Spinal cord (tissue), 10 donors: ENCODE measurements at places on chromosomes 5 and 9.

- no peak for DNase-seq
Measured at GRCh38 chr9:97487107-97487506, 14.4 kb upstream of the TMOD1 start.

GRCh38 chr9:116990592-116990991 is 303.5 kb downstream of the TRIM32 start:
- DNase-seq, result no peak

- DNase-seq, result no peak
Measured at GRCh38 chr5:178389026-178389729, 156.6 kb upstream of the PHYKPL start.

DNA sequence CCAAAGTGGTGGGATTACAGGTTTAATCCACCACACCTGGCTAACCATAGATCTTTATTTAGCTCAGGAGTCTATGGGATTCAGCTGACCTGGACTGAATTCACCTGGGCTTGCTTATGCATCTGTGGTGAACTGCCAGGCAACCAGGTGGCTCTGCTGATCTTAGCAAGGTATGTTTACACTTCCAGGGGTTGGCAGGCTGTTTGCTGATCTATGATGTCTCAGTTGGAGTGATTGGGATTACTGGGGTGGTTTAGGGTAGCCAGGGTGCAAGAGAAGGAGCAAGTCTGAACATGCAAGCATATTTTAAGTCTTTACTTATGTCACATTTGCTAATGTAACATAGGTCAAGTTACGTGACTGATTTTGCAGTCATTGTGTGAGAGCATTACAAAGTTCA is 63.6 kb upstream of the JAK2 start:
- no peak for DNase-seq

GRCh38 chr9:30915451-30915850 is 1469.0 kb upstream of the ACO1 start:
- DNase-seq, result no peak

- no peak for DNase-seq
Measured at GRCh38 chr5:143491646-143492045, 88.2 kb upstream of the NR3C1 start.

DNA sequence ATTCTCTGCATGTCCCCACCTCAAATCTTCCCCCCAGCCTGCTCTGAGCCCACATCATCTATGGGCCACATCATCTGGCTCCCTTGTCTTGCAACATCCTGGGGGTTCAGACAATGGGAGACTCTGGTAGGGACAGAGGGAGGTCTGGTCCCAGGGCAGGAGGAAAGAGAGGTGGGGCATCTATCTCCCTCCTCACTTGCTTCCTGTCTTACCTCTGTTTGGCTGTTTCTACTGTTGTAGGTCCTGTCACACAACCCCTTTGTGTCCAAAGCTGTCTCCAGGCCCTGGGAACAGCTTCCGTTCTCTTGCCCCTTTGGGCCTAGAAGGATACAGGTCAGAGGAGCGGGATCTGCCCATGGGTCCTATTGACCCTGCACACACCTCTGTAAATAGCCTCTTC is 227.2 kb downstream of the NSG2 start:
- DNase-seq, result no peak

- peak; percentile 78 for DNase-seq
Measured at GRCh38 chr5:162434281-162434680, 366.7 kb downstream of the GABRG2 start.

DNA sequence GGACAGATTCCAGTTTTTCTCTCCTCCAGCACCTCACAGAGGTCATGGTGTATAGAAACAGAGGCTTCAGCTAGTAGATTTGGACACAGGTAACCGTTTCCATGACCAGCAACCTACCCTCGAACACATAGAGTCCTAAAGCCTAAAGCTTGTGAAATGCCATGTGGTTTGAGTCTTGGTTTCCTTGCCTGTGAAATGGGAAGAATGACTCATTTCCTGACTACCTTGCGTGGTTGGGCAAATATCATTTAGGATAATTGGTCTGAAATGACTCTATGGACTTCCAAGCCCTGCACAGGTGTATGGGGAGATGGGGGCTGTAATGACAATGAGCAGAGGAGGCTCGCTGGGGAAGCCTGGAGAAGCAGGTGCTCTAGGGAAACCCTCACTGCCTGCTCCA is 134.6 kb downstream of the TTLL11 start:
- no peak for DNase-seq

DNA sequence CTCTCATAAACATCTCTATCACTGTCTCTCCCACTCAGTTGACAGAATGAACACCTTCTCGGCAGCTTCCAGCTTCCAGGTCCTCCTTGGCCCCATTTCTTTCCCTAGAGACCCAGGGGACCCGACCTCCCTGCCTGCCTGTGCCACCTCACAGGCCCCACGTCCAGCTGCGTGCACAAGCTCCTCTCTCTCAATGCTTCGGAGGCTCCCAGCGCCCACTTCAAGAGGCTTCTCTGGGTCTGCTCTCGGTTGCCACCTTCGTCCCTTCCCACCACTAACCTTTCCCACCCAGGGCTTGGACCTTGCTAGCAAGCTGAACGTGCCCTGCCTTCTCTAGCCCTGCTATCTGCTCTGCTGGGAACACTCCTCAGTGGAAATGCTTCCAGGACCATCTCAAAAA is 2.8 kb upstream of the N4BP3 start:
- no peak for DNase-seq

DNA sequence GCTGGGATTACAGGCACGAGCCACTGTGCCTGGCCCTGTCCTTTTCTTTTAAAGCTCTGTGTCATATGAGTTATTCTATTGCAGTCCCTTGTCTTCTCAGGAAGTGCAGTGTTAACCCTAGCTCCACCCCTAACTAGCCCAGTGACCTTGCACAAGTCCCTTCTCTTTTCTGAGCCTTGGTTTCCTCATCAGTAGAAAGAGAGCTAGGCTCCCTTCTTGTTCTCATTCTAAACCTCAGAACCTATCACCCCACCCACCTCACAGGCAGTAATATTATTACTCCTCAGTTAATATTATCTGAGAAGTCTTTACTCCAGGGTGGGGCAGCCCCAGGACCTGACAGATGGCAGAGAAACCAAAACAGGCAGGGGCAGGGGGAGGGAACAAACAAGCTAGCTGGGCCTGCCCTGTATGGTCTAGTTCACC is 7.2 kb downstream of the CYFIP2 start:
- no peak for DNase-seq

- DNase-seq, result no peak
Measured at GRCh38 chr5:96256795-96257470, 176.1 kb downstream of the PCSK1 start.

DNA sequence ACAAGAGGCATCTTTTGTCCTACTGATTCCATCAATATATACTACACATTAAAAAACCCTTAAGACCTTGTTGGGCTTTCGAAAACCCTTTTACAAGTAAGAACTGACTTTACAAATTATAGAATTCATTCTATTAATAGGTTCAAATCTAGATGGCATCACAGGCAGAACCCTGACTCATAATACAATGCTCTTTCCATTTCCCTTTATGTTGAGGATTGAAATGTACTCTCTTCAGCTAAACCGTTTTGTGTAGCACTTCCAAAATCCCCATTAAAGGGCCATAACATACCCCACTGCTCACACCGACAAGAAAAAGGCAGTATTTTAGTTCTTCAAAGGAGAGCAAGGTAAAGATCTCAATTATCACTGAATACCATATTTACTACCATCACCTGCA is 11.2 kb downstream of the CSNK1A1 start:
- no peak for DNase-seq

DNA sequence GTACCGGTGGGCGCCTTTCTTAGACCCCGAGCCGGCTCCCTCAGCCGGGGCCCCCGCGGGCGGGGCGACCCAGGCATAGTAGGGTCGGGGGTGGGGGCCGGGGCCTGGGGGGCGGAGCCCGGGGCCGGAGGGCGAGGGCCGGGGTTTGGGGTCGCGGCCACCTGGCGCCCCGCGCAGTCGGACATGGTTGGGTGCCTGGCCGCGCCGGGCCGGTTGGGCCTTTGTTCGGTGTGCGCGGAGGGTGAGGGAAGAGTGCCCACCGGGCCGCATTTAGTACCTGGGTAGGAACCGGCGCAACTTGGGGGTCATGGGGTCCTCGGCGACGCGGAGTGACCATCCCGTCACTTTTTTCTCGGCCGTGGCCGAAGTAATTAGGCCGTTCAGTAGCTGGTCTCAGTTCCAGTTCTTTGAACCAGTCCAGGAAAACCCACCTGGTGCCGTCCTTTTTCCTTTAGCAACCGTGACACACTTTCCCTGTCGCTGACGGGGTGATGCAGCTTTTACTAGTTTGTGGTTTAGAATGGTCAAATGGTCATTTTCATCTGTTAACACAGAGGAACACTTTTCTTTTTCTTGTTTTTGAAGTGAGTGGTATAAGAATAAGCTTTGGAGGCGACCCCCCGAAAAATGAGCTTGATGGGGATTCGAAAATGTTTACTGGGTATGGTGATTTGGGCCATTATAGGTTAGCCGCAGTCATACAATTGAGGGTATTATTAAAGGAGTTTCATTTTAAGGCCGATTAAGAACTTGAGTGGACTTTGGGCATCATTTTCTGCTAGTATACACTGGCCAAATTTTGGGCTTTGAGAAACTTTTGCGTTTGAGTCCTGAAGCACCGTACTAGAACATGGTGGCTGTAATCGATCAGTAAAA is 589 bp downstream of the CKS2 start:
- DNase-seq, result no peak

- no peak for DNase-seq
Measured at GRCh38 chr5:123193176-123193575, 104.1 kb downstream of the PRDM6 start.

DNA sequence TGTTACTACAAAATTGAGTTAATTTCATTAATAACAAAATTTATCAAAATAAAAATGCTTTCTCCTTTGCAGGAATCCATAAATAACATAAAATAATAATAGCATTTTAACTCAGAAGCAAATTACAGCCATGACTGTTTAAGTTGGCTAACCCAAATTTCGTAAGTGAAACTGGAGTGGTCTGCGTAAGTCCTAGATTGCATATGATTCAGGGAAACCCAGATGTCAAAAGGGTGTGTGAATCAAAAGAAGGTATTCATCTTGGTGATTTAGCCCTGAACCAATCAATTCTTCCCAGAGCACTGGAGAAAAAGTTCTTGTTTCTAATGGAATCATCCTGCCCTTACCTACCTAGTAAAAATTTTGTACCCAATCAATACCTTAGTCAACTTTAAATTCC is 547.6 kb downstream of the RAB3C start:
- no peak for DNase-seq

DNA sequence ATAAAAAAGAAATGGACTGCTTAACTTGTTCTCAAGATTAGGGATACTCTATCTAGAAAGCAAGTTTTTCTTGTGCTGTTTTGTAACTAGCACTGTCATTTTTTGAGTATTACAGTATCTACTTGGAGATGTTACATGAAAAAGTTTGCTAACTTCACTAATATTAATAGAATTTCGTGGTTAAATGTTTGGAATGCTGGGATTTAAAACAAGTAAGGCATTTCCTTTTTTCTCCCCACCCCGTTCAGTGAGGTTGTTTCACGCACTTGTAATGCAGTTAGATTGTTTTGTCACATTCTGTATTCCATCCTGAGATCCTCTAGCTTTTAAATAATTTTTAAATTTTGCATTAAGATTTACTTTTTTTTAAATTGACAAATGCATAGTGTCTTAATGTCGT is 20.0 kb upstream of the TEK start:
- no peak for DNase-seq

DNA sequence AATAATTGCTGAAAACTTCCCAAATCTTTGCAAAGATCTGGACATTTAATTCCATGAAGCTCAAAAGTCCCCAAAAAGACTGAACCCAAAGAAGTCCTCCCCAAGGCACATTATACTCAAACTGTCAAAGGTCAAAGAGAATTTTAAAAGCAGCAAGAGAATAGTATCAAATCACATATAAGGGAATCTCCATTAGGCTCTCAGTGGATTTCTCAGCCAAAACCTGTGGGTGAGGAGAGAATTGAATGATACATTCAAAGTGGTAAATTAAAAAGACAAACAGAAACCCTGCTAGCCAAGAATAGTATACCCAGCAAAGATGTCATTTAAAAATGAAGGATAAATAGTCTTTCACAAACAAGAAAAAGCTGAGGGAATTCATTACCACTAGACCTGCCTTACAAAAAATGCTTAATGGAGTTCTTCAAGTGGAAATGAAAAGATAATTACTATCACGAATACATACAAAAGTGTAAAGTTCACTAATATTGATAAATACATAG is 134.1 kb downstream of the NDUFS4 start:
- no peak for DNase-seq

GRCh38 chr5:143890487-143890886 is 78.5 kb downstream of the HMHB1 start:
- no peak for DNase-seq

DNA sequence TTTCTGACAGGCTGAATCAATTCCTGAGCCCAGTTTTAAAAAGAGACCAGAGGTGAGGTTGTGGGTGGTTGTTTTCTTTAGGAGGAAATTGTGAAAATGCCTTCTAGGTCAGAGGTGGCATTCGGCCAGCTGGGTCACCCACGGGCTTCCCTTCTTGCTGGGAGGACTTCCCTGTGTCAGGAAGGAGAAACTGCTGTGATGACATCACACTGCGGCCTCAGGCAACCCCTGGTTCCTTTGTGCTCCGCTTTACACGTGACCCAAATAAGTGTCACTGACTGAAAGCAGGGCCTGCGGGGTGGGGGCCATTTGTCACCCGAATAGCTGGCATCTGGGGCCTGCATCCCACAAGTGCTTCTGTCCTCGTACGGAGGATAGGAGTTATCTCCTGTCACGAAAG is 39.7 kb downstream of the FABP6 start:
- DNase-seq, result no peak

DNA sequence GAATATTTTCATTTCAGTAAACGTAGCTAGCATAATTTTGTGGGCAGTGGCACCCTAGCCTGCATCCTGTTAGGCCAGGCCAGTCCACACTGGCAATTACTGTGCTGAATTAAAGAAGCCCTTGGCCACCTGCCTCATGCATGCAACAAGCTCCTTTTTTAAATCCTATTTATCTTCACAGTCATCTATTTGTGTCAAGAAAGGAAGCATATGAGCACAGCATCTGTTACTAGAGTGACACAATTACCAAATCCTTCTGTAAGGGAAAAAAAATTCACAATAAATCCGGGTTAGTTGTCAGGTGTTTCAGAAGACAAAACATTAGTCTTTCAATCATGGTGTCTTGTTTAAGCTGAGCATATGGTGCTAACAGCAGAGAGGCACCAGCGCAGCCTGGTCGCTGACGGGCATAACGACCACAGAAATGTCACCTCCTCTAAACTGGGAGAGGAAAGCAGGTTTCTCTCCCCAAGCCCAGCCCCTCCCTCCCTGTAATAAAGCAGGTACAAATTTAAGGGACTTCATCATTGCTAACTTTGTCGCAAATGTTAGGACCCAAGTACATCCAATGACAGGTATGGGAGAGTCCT is 520.6 kb downstream of the CTNND2 start:
- DNase-seq, result no peak

GRCh38 chr9:112841261-112841660 is 49.4 kb downstream of the SLC46A2 start:
- DNase-seq, result peak; percentile 15

- DNase-seq, result no peak
Measured at GRCh38 chr9:121774715-121775613, 123.5 kb downstream of the DAB2IP start.
